IPS DF 6.9 (cell line): ENCODE measurements at places on chromosomes 16 and 17.

- DNase-seq = no peak
These were observed 67.8 kb upstream of the AXIN2 start for GRCh38 chr17:65629234-65629690.

GRCh38 chr16:84396537-84397008, 28.2 kb downstream of the ATP2C2 start:
- DNase-seq = no peak

DNA sequence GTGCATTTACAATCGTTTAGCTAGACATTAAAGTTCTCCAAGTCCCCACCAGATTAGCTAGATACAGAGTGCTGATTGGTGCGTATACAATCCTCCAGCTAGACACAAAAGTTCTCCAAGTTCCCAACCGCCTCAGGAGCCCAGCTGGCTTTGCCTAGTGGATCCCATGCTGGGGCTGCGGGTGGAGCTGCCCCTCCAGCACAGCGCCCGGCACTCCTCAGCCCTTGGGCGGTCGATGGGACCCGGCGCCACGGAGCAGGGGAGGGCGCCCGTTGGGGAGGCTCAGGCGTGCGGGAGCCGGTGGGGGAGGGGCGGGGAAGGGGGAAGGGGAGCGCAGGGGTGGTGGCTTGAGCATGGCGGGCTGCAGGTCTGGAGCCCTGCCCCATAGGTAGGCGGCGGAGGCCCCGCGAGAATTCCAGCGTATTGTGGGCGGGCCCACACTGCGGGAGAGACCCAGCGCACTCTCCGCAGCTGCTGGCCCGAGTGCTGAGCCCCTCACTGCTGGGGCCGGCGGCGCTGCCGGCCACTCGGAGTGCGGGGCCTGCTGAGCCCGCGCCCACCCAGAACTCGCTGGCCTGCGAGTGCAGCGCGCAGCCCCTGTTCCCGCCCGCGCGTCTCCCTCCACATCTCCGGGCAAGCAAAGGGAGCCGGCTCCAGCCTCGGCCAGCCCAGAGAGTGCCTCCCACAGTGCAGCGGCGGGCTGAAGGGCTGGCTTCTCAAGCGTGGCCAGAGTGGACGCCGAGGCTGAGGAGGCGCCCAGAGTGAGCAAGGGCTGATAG, 907.5 kb downstream of the CDH8 start:
- DNase-seq = no peak

DNA sequence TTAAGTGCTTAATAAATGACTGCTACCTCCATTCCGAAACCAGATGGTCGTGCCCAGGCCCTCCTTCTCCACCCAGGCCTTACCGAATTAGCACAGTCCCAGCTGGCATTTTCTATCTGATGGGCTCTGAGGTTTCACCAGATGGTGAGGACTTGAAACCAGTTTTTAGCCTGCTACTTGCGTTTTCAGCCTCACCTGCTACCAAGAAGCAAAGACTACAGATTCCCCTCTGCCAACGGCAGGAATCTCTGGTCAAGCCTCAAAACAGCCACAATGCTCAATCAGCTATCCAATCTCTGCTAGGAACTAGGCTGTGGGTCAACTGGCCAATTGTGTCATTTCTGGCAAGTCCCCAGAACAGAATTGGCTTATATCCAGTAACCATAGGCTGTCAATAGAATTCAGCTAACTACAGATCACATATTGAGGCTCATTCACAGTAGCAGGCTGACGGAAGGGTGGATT, 11.7 kb downstream of the PECAM1 start:
- DNase-seq = no peak
